ENCODE measurements at places on chromosomes 5 and 9.

DNA sequence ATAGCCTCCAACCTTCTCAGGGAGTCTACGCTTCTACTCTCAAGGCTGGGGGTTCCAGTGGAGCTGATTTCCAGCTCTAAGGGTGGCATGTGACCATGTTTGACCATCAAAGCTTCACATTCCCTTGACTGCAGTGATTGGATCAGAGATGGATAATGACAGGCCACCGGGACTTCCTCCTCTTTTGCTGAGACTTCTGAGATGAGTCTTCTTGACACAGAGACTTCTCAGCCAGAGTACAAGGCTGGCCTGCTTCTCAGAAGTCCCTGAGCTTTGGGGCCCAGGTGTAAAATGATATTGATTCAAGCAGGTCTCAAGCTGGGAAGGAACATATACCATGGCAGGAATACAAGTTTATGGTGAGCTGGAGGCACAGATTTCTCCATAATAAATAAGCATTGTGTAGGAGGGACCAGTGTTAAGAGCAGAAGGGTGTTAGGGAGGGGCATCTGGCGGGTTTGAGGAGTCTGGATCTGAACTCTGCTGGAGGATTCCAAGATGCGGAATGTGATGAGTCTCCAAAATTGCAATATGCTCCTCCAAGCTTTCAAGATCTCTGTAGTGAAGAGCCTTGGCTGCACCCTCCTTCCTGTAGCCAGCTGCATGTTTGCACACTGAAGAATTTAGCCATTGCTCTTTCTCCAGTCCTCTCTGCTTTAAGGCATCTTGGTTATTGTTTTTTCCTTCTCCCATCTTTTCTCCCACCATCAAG lies 41.7 kb upstream of the HSD17B4 start:
- DNase-seq, result no peak

DNA sequence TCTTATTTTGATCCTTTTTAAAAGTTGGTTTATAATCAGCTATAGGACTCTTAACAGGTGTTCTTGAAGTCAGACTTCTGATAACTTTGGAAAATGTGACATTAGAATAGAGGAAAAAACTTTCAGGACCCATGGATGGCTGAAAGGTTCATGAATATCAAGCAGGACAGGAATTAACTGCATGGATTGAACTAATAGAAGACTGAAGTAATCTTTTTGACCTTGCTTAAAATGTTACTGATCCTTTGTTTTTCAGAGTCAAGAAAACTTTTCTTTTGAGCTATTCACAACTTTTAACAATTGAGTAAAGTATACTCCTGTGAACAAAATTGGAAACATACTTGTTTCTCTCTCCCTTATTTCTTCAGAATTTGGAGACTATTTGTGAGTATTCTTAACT lies 79.2 kb downstream of the PLK2 start:
- DNase-seq, result no peak

DNA sequence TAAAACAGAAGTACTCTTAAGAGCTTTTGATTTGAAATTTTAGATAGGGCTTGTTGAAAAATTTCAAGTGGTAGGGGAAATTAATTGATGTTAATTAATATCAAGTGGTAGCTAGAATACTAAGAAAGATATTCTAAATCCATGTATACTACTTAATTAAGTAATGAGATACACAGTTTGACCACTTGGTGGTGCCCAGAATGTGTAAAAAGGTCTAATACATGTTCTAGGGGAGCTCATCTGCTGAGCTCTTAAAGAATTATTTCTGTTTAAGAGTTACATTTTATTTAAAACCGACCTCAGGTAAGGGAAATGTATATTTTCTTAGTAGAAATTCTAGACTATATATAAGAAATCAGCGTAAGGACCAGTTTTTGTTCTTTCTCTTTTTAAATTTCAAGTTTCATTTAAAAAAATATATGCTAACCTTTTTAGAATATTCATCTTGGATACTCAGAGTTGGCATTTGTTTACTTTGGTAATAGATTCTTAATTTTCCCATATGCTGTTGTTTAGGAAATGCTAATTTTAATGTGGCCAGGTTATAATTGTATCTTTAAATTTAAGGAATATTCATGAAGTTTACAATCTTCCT lies 61.5 kb downstream of the LNPEP start:
- no peak for DNase-seq

DNA sequence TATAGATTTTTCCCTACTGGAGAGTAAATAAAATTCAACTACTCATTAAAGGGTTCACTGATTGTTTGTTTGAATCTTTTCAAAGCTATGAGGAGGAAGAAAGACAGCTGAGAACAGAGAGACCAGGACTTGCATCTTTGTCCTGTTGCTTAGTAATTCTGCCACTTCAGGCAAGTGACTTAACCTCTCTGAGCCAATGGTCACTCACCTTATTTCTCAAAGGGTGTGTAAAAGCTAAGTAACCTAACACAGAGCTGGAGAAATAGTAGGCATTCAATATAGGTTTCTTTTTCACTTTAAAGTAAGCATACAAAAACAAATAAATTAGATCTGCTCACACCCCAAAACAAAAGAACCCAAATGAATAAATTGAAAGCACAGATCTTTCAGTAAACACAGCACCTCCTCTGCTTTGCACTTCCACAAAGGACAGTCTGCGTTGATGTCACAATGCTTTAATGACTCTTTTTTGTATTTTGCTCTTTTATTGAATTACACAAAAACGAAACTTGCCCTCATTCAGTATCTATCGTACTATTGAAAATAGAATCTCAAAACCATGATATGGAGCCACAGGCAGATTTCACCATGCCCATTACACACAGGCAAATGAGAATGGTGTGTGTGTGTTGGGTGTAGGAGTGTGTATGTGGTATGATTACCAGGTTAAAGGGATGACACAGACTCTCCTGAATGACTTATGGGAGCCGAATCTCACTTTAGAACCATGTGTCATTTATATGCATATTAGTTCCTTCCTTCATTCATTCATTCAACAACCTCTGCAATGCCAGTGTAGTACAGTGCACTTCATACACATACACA lies 166.0 kb downstream of the EBF1 start:
- DNase-seq, result no peak

- no peak for DNase-seq
These were observed 143.1 kb upstream of the NR4A3 start for GRCh38 chr9:99678566-99678965.

- DNase-seq, result no peak
These were observed 109.3 kb upstream of the RUSC2 start for GRCh38 chr9:35380619-35381018.

DNA sequence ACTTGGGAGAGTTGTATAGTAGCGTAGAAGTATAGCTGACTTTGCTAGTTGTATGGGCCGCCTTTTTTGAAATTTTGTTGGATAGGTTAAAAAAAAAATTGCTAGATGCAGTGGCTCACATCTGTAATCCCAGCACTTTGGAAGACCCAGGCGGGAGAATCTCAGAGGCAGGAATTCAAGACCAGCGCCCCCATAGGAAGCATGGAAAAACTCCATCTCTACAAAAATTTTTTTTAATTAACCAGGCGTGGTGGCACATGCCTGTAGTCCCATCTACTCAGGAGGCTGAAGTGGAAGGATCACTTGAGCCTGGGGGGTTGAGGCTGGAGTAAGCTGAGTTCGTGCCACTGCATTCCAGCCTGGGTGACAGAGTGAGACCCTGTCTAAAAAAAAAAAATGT lies 59.2 kb downstream of the SMC5 start:
- DNase-seq, result no peak

GRCh38 chr5:170923910-170924620 lies 62.2 kb downstream of the RANBP17 start:
- no peak for DNase-seq

- DNase-seq, result no peak
These were observed 85.9 kb upstream of the FSTL4 start for GRCh38 chr5:133698259-133698554.

DNA sequence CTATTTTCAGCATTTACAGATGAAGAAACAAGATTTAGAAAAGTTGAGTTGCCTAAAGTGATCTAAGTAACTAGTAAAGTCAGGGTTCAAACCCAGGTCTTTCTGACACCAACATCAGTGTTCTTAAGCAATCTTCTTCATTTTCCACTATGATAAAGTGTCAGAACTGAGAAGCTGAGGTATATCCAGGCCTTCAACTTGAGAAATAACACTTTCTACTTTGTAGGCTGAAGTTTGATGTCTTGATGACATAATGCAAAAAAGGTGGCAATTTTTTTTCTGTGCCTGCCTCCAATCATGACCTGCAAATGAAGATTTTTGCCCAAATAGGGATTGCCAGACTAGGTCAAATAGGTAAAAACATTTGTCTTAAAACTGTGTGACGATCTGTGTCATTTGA lies 81.3 kb downstream of the NR3C1 start:
- DNase-seq, result no peak

All from stimulated activated CD4-positive, alpha-beta T cell treated with anti-CD3 and anti-CD28 coated beads, TNF-alpha, amount 100 ng/mL, for 24 hours (primary cell).